ENCODE measurements at places on chromosomes 2 and 18. TPM values are rescaled to one million over a fixed set of nuclear protein-coding genes. Genes with fewer than 3 reads are reported as not detected.

CCDC102B gene
- 7.6 TPM for total RNA-seq

MCEE gene
- 17.7 TPM for total RNA-seq

ZC3H8 gene
- 6.4 TPM for total RNA-seq

OR6B3 gene
- total RNA-seq: not detected

DBI gene
- 90.4 TPM for total RNA-seq

CCDC121 gene
- total RNA-seq: 2.1 TPM

FAM228A gene
- 2.3 TPM for total RNA-seq

CHRND gene
- not detected for total RNA-seq

GPR75 gene
- 1.4 TPM for total RNA-seq

UCN gene
- total RNA-seq: 0.30 TPM

TEX44 gene
- total RNA-seq: not detected

PASK gene
- total RNA-seq: 9.9 TPM

FOXD4L1 gene
- 0.12 TPM for total RNA-seq

G6PC2 gene
- total RNA-seq: not detected

MCM6 gene
- total RNA-seq: 17.4 TPM

CBLN2 gene
- total RNA-seq: not detected

CYTIP gene
- total RNA-seq: 0.23 TPM

IL36RN gene
- total RNA-seq: not detected

TMEM169 gene
- total RNA-seq: 0.47 TPM

STAMBP gene
- total RNA-seq: 21.3 TPM

SLC66A2 gene
- 31.1 TPM for total RNA-seq

TCF4 gene
- 148 TPM for total RNA-seq

BZW1 gene
- 475 TPM for total RNA-seq

RAPGEF4 gene
- total RNA-seq: 0.90 TPM

RGPD3 gene
- under 0.01 TPM for total RNA-seq

STPG4 gene
- total RNA-seq: 0.23 TPM

SLC40A1 gene
- total RNA-seq: 359 TPM

ADD2 gene
- 0.35 TPM for total RNA-seq

ABCB11 gene
- total RNA-seq: not detected

AQP12A gene
- not detected for total RNA-seq

BUB1 gene
- 9.5 TPM for total RNA-seq

RAB17 gene
- total RNA-seq: 0.45 TPM

SPHKAP gene
- not detected for total RNA-seq

GNAL gene
- total RNA-seq: 0.12 TPM

CSRNP3 gene
- total RNA-seq: 2.1 TPM

INPP1 gene
- 4.9 TPM for total RNA-seq

FOXI3 gene
- total RNA-seq: not detected

RTP5 gene
- not detected for total RNA-seq

KLF11 gene
- total RNA-seq: 2.0 TPM

MPP4 gene
- total RNA-seq: 1.4 TPM

TUBA4B gene
- total RNA-seq: not detected

AMER3 gene
- not detected for total RNA-seq

PROKR1 gene
- not detected for total RNA-seq

EMILIN1 gene
- total RNA-seq: 319 TPM

DUSP28 gene
- 0.23 TPM for total RNA-seq

Data from smooth muscle cell of the coronary artery (primary cell).